ENCODE measurements at places on chromosomes 3 and 15.

DNA sequence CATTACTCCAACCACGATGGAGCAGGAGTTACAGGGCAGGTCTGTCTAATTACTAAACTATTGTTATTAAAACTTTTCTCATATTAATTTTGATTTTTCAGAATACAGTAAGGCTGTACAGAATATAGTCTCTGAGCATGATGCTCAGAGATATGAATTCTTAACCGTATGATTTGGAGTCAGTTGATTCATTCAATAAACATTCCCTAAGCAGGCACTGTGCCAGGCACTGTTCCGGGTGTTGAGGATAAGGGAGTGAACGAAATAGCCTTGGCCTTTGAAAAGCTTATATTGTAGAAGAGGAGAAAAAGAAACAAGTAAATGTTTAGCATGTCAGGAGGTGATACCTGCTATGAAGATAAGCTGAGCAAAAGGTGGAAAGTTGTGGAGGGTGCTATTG, 187.3 kb downstream of the KCNAB1 start:
- DNase-seq, result peak; percentile 87

DNA sequence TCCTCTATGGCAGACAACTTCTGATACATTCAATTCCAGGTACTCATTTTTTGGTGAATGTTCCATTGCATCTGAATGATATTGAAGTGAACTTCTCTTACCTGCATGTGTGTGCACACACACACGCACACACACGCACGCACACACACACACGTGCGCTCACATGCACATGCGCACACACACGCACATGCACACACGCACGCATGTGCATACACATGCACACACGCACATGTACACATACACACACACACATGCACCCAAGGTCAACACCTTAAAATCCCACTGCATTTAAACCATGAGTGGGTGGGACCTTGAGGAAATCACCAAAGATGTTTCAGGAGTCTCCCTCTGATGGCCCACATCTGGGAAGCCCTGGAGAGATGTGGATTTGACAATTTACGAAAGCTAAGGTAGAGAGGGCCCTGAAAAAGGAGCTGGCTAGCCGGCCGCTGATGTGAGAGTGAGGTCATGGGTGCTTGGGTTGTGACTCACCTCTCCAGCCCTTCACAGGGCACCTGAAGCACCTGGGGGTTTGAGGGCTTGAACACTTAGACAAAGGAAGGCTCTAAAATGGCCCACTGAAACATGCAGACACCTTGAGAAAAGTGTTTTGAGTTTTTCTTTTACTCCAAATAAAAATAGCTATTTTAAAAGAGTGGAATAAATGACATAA, 269.1 kb upstream of the LRRFIP2 start:
- no peak for DNase-seq

GRCh38 chr3:167777356-167777755, 41.8 kb downstream of the SERPINI1 start:
- no peak for DNase-seq

DNA sequence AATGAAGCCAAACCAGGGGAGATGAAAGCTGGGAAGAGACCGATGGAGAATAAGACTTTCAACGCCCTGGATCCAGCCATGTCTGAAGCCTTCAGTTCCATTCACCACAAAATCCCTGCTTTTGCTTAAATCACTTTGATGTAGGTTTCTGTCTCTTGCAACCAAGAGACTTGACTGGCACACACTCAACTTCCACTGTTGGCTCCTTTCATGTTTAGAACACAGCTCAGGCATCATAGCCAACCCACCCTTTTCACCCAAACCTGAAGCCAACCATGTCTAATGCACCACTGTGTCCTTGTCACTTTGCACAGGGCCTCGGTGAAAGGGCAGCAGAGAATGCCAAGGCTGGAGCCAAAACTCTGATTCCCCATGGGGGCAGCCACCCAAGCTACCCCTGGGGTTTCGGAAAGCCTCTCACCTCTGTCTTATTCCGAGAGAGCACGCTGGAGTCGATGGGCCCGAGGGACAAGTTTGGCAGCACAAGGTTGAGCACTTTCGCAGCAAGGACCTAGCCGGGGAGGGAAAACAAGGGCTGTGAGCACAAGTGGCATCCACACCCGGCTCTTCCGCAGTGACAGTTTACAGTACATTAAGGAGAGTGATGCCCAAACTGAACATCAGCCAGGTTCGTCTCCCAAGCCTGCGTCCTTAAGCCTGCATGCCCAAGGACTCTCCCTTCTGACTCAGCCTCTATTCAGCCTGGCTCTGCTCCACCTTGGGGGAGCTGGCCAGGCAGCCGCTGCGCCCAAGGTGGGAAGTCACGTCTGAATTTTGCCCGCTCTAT, 37.6 kb downstream of the ABTB1 start:
- no peak for DNase-seq

DNA sequence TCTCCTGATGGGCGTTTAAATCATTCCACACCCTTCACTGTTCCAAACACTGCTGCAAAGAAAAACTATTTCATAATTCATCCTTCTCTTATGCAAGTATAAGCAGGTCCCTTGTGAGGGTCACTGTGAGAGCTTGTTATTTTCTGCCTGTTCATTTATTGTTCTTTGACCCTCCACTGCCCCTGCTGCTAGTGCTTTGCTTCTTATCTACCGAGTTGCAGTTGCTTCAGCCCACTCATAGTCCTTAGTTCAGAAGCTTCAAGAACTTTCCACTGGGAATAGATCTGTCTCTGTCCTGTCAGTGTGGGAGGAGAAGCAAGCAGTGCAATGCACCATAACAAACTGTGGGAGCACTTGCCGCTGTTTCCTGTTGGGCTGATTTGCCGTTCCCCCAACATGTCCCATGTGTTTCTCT, 39.8 kb downstream of the RIOX2 start:
- DNase-seq, result peak; percentile 80

GRCh38 chr3:71254281-71255057, 329.1 kb downstream of the FOXP1 start:
- peak; percentile 80 for DNase-seq

- peak; percentile 92 for DNase-seq
Observed at GRCh38 chr3:55189359-55189801, 261.5 kb upstream of the LRTM1 start.

- DNase-seq, result no peak
Observed at GRCh38 chr3:139808201-139808600, 126.8 kb upstream of the CLSTN2 start.

- no peak for DNase-seq
Observed at GRCh38 chr15:57463360-57463759, 87.1 kb downstream of the CGNL1 start.

Measured in fibroblast of pulmonary artery (primary cell).